Effector CD4-positive, alpha-beta T cell (primary cell): ENCODE measurements at places on chromosomes 3 and 15.

GRCh38 chr3:127457094-127457475, 133.4 kb downstream of the TPRA1 start:
- no peak for DNase-seq

- DNase-seq, result no peak
Observed at GRCh38 chr3:122973893-122974615, 53.5 kb downstream of the SEMA5B start.

DNA sequence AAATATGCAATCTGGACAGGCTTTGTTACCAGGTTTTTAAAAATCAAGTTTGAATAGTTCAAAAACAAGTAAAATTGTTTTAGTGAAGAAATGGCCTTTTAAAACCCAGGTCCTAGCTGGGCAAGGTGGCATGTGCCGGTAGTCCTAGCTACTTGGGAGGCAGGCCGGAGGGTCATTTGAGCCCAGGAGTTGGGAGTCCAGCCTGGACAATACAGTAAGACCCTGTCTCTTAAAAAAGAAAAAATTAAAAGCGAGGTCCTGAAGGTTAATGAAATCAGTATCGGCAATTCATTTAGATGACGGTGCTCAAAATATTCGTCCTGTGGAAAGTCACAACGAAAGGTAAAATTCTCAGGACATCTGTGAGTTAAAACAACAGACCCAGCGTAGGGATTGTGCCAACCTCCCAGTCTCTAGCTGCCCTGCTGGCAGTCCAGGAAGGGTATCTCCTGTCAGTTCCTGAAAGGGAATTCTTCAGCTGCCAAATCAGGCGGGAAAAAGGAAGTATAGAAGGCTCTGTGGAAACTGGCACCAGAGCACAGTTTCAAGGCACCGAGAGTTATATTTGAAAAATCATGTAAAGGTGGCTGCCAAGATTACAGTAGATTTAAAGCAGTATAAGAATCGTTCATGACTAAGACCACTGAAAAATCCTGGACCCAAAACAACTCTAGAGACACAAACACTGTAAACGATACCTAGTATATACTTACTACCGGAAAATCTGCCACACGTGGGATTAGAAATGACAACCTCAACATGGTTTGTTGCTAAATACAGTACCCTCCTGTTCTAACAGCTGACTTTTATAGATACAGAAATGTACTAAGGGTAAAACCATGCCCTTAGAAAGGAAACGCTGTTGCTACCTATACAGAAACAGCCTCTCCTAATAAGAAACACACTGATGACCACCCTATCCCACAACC, 1.2 kb upstream of the ABHD17C start:
- DNase-seq, result no peak

GRCh38 chr15:57296473-57297162, 79.7 kb upstream of the CGNL1 start:
- no peak for DNase-seq

DNA sequence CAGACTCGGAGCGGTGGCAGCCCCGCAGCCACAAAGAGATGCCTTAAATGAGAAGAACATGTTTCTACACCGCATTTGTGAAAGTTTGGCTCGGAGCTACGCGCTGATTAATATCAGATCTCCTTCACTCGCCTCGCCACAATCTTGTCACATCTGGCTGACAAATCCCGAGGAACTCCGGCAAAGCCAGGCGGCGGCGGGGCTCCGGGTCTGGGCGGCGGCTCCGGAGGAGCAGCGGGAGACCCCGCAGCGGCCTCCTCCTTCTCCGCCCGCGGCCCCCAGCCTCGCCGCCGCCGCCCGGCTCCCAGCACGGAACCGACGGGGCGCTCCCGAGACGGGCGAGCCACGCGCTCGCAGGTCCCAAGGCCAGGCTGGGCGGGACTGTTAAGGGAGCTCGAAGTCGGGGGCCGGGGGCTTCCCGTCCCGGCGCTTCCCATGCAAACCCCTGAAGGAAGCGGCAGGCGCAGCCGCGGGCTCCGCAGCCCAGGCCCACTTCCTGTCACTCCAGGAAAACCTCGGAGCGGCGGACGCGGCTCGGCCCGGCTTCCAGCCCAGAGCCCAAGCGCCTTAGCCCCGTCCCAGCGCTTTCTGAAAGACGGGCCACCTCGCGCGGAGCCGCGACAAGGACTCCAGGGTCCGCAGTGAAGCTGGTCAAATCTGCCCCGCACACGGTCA, 1.2 kb downstream of the BNC1 start:
- DNase-seq, result no peak

- no peak for DNase-seq
Observed at GRCh38 chr3:179088306-179088705, 16.7 kb upstream of the ZMAT3 start.

GRCh38 chr15:39869858-39870515, 50.1 kb downstream of the GPR176 start:
- no peak for DNase-seq

DNA sequence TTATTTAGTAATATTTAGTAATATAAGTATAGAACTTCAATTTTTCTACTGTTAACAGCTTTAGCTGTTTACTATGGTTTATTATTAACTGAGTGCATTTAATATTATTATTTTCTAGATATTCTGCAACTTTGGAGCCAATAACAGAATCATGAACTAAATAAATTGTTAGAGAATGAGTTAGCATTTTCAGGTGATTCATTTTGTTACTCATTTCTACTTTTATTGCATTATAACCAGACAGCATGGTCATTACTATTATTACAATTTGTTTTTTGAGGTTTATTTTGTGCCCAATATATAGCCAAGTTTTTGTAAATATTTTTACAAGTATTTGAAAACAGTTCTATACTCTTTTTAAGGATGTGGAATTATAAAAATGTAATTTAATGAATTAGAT, 279.6 kb downstream of the SQOR start:
- DNase-seq, result no peak

DNA sequence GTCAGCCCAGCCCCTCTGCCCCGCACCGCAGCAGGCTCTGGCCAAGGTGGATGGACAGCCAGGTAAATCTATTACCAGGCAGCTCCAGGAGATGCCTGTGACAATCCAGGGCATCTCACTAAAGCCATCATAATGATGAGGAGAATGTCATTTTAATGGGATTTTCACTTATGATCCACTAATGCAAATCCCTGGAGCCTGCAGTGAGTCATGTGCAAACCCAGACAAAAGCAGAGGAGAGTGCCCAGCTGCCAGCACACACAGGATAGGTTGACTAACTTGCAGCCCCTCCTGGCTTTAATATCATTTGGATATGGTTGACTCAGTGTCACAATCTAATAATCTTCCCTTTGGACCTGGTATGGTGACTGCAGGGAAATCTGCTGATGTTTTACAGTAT, 206.9 kb upstream of the TRIM42 start:
- no peak for DNase-seq
